ENCODE measurements at places on chromosomes 4 and X.
A peak's percentile ranks its signal among the peaks of the same experiment; 100 is the strongest.

GRCh38 chr4:105147016-105147552, 408 bp downstream of the TET2 start:
- no peak for DNase-seq

DNA sequence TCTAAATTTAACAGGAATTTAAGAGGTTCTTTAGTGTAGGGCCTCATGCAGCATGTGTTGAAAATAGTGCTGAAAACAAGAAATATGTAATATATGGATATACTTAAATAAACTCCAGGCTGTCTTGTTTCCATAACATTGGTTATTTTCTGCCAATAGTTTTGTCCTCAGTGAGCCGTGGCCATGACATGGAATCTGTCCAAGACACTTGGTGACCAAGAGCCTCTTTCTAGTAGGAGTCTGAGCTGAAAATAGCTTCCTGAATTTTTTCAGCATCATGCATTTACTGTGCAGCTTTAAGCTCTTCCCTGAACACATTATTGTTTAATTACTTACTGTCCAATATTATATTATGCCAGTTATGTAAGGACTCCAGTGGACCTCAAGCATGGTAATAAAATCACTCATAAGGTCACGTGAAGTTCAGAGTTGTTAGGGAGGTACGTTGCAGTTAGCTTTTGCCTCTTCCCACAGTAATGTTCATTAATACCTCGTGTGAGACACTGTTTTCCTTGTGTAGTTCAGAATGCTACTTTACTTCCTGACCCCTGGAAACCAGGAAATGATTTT, 488.2 kb downstream of the GRID2 start:
- no peak for DNase-seq

- no peak for DNase-seq
Measured at GRCh38 chrX:109936114-109936513, 66.8 kb upstream of the TMEM164 start.

DNA sequence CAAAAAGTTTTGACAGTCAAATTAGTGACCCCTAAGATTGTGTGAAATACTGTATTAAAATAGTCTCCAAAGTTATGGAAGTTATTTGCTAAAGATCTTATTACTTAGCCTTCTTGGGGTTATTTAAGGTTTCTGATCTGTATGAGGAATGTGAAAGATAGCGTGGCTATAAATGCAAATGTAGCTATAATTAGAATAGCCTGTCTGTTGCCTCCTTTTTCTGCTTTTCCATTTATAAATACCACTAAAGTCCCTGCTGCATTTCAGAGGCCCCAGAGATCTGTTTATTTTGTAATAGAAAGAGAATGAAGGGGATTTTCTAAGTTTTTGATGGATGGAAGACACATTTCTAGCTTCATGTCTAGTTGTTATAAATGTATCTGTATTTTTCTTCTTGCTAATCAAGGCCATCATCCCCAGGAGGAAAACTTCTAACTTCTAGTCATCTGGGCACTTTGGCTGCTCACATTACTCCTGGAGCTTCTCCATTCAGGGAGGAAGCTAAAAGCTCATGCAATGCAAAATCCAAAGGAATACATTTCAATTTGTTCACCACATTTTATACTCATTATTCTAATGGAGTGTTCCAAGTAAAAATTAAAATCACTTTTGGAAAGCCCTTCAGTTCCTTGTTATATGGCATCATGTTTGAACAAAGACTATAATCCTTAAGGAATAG, 73.9 kb downstream of the INTS12 start:
- DNase-seq = no peak

GRCh38 chr4:1047976-1048772, 36.7 kb downstream of the FGFRL1 start:
- no peak for DNase-seq

DNA sequence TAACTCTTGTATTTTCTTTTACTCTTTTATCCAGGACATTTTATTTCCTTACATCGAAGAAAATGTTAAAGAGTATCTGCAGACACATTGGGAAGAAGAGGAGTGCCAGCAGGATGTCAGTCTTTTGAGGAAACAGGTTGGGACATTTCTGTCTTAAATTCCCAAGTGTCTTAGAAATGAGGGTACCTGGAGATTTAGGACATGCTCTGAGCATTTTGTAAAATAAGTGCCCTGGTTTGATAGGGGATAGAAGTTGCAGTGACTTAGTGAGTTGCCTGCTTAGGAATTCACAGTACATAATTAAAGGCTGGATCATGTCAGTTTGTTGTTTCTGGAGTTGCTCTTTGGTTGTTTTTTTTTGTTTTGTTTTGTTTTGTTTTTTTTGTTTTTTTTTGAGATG, 17.5 kb downstream of the ENOPH1 start:
- DNase-seq = no peak

GRCh38 chr4:8653326-8654000, 60.9 kb downstream of the CPZ start:
- DNase-seq = no peak

DNA sequence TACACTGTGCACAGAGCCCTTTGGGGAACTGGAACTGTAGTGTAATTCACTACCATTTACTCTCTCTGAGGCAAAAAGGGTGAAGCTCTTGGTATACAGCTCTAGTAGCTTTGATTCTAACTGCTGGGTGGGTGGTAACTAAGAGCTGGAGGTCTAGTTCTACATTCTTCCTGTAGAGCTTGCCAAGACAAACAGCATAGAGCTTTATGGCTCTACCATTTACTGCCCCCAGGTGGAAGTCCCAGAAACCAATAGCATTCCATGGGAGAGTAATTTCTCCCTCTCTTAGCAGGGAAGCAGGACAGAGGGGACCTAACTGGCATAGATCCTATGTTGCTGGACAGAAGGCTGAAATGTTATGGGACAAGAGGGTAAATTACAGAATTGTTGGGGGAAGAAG, 26.7 kb downstream of the HDAC8 start:
- DNase-seq = no peak

- peak; percentile 14 for DNase-seq
Measured at GRCh38 chrX:111168314-111168713, 72.3 kb downstream of the PAK3 start.

DNA sequence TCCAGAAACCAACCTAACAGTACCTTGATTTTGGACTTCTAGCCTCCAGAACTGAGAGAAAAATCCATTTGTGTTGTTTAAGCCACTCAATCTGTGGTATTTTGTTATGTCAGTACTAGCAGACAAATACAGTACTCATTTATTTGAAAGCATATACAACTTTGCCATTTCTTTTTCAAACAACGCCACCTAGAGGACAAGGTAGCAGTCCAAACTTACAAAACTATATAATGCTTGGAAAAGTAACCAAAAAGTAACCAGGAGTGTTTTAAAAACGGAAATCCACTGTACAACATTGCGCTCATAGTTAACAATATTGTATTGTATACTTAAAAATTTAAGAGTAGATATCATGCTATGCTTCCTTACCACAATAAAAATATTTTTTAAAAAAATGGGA, 37.0 kb upstream of the FGF13 start:
- peak; percentile 8 for DNase-seq

DNA sequence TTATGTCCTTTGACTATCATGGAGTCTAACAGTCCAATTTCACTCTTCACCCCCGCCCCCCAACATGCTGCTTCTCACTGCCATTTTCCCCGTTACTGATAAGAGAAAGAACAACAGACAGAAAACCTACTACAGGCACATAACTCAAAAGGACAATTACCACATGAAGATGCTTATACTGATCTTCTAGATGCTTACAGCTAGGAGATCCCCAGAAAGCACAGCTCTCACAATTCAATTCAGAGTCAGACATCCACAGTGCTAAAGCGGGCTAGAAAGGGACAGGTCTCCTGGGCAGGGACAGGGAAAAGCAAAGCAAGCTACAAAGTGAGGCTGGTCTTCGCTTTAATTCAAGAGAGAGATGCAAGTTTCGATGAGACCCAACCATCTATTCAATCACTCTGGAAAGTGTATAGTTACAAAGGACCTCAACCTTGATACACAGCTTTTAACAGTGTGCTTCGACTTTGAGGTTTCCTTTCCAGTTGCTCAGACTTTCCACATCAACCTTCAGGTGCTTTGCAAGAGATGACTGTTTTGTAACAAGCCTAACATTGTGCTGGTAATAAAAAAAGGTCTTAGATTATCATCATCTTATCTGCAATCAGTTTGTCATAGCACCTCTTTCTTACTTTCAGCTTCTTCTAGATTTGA, 60.9 kb downstream of the LEF1 start:
- no peak for DNase-seq

DNA sequence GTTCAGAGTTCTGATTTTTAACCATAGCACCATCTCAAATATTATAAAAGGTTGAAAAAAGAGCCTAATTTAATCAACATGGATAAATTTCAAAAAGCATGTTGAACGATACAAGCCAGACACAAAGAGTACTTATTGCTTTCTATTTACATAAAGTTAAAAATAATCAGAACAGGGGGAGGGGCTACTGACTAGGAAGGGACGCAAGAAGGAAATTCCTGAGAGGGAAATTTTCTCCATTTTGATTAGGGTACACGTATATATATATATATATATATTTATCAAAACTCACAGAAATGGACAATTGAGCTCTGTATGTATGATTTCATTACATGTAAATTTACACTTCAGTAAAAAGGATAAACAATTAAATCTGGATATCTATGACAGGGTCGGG, 482 bp upstream of the MBTPS2 start:
- no peak for DNase-seq

GRCh38 chrX:143437439-143437838, 79.8 kb downstream of the SPANXN3 start:
- no peak for DNase-seq

DNA sequence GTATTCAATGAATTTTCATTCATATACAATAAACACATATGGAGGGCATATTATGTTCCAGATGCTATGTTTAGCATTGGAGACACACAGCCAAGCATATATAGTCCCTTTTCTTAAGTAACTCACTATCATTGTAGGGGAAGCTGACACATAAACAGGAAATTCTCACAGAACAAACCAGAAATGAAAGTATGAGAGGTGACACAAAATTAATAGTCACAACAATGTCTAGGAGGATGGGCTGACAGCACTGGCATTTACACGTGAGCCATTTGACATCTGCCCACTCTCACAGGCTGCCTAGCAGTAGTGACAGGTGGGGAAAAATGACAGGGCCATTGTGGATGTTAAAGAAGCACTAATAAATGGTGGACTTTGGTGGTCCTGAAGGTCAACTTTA, 2.6 kb upstream of the CNOT6L start:
- no peak for DNase-seq

- DNase-seq = no peak
Measured at GRCh38 chr4:189507060-189507459, 433.6 kb upstream of the FRG1 start.

GRCh38 chr4:154349829-154350228, 141.8 kb downstream of the DCHS2 start:
- DNase-seq = no peak

DNA sequence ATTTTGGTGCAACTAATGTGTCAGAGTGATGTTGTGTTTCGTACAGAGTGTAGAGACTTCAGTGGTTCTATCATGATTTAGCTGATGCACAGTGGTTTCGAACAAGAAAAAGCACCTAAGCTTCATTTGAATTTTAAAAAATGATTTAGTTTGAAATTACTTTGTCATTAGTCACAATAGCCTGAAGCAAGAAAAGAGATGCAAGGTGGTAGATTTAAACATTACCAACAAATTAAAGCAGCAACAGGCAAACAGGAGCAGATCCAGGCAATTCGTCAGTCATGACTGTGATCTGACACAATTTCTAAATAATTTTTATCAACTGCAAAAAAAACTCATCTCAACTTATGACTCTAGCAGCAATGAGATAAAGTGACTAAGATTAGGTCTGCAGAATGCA, 24.6 kb upstream of the COX7B2 start:
- no peak for DNase-seq

- DNase-seq = peak; percentile 18
Measured at GRCh38 chr4:13980317-13981310, 353.1 kb upstream of the BOD1L1 start.

GRCh38 chrX:150768580-150769190, 75.5 kb downstream of the MTMR1 start:
- DNase-seq = peak; percentile 41

GRCh38 chr4:14023896-14024295, 396.4 kb upstream of the BOD1L1 start:
- DNase-seq = no peak

- DNase-seq = no peak
Measured at GRCh38 chr4:8841678-8842268, 29.9 kb downstream of the HMX1 start.

DNA sequence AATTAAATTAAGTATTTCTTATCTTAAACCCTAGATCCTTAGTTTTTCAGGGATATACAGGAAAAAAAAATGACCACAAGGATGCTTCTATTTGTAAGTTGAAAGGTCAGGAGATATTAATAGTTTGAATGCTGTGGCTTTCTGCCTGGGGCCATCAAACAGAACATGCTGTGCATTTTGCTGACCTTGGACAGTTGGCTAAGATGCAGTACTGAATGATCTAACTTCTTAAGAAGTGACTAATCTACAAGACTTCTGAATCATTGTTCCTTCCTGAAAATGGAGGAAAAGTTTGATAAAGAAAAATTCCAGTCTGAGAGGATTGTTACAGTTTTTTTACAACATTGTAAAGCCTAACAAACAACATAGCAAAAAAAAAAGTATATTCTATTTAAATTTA, 237.8 kb upstream of the JADE1 start:
- DNase-seq = no peak

GRCh38 chrX:47637546-47638195, 7.9 kb upstream of the CFP start:
- DNase-seq = peak; percentile 28

DNA sequence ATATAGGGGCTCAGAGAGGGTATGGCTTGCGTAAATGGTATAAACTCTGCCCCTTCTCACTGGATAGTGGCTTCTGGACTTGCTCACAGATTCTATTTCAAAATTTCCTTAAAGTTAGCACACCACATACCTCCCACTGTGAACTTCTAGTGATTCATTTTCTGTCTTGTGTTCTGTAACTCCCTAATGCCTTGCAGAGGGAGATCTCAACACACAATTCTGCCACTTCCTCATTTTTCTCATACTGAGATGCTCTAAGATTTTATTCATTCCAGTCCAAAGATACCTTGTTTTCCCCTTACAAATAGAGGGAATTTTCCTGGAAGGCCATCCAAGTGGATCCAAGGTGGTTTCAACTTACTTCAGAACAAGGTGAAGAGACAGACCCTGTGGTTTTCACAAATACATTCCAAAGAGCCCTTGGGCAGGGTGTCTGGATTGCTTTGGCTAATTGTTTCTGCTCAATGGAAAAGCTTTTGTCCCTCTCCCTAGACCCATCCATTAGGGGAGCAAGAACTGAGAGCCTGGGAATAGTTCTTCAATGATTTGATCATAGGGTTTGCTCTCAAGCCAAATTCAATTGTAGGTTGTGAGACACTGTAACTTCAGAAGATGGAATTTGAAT, 52.1 kb upstream of the CAPN6 start:
- DNase-seq = no peak

GRCh38 chr4:155085843-155086530, 122.4 kb upstream of the NPY2R start:
- no peak for DNase-seq

GRCh38 chr4:180635281-180635680, 1607.9 kb upstream of the TENM3 start:
- DNase-seq = no peak

- peak; percentile 22 for DNase-seq
Measured at GRCh38 chr4:94757192-94758140, at the start of gene BMPR1B. Gene BMPR1B, plus strand, starts transcription at chr4:94757955. Its CDS starts 346,470 bp downstream, at chr4:95104425.
